Fibroblast of skin of scalp (primary cell): ENCODE measurements at places on chromosomes 4 and X.
A peak's percentile ranks its signal among the peaks of the same experiment; 100 is the strongest.

DNA sequence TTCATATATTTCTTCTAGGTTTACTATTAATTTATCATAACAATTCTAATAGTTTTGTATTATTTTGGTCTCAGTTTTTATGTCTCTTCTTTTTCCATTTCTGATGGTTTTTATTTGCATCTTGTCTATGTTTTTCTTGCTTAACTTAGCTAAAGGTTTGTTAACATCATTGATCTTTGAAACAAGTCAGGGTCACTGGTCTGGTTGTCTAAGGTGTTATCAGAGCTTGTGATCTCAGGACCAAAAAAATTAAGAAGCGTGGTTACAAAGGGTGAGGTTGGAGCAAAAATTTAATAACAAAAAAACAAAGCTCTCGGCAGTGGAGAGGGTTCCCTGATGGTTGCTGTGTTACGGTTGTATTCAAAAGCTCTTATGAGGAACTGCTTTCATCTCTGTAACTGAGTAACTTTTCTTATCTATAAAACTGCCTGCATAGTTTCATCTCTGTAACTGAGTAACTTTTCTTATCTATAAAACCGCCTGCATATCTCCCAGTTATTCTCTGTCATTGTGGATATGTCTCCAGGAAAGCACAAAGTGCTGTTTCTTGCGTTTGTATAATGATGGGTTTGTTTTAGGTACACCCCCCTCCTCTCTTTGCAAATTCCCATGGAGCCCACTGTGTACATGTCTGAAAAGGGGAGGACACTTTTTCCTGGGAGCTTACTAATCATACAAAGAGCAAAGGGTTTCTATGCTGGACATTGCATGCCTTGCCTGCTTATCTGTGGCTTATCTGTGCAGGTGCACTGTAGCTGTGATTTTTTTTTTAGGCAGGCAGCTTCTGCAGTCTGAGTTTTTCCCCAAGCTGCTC lies 62.4 kb upstream of the UGT2B15 start:
- DNase-seq: no peak

DNA sequence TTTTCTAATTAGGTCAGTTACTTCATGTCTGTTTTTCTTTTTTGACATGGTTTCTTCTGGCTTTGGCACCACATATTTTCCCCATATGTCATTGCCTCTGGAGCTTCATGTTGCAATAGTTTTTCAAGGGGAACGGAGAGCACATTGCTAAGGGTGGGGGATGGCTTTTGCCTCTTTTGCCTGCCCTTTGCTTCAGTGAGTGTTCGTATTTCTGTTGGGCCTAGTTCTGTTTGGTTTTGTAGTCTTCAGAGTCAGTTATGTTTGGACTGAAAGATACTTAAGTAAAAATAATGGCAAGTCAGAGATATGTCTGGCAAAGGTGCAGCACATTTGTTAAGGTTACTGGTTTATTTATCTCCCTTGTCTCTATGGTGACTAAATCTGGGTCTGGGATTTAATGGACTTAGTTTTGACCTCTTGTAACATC lies 29.1 kb downstream of the FHL1 start:
- peak; percentile 92 for DNase-seq

GRCh38 chr4:61838072-61838471 lies 637.9 kb downstream of the ADGRL3 start:
- no peak for DNase-seq

GRCh38 chr4:117868201-117868600 lies 166.1 kb upstream of the NDST3 start:
- DNase-seq: no peak
